CD4-positive, alpha-beta T cell (primary cell): ENCODE measurements at places on chromosomes 1 and 21.

GRCh38 chr1:2981981-2982614 lies 39.2 kb upstream of the ACTRT2 start:
- H3K27me3 ChIP-seq = no peaks in the 10 kb centered on the region
- no peak overlapping the region for H3K27ac ChIP-seq
- H3K4me3 ChIP-seq = no peak overlapping the region
- no peaks in the 10 kb centered on the region for H3K4me1 ChIP-seq
- H3K36me3 ChIP-seq = no peaks in the 10 kb centered on the region
- DNase-seq = no peak

GRCh38 chr21:29739176-29739575 lies 200.6 kb downstream of the GRIK1 start:
- H3K27me3 ChIP-seq = no peaks in the 10 kb centered on the region
- no peak for DNase-seq
- no peak overlapping the region for H3K4me3 ChIP-seq
- no peaks in the 10 kb centered on the region for H3K36me3 ChIP-seq

DNA sequence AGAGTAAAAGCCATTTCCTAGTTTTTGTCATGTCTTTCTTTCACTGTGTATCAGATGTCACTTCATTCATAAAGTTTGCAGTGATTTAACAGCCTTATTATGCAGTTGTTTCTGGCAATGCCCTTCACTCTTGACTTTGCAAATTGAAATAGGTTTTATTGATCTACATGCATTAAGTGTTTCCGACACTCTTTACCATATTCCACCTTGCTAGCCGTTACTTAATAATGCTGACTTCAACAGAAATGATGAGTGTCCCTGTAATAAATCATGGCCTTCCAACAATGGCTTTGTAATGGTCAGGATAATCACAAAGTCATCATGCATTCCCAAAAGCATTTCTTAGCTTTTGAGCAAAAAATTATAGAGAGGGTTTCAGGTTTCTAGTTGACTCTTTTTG lies 236.8 kb upstream of the FMN2 start:
- no peak overlapping the region for H3K27ac ChIP-seq
- H3K4me3 ChIP-seq = no peak overlapping the region
- H3K4me1 ChIP-seq = no peaks in the 10 kb centered on the region
- no peak for DNase-seq

DNA sequence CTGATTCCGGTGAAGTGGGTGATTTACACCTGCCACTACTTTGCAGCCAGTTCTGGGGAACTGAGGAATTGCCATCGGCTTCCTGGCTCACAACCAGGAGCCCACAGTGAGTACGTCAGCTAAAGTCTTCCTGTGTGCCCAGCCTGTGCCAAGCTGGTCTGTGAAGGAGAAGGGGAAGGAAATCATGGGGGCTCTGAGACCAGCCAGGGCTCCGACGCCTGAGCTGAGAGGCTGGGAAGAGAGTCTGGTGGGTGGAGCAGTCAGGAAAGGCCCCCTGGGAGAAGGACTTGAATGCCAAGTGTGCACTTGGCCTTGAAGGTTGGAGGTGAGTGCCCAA lies 1.2 kb downstream of the LURAP1 start:
- H3K4me3 ChIP-seq = no peak overlapping the region
- no peaks in the 10 kb centered on the region for H3K27me3 ChIP-seq
- peaks cover 13% of the 10 kb centered on the region for H3K4me1 ChIP-seq
- DNase-seq = no peak
- H3K36me3 ChIP-seq = no peaks in the 10 kb centered on the region

- no peak overlapping the region for H3K4me3 ChIP-seq
- H3K27ac ChIP-seq = no peak overlapping the region
- no peak for DNase-seq
- peaks cover 83% of the 10 kb centered on the region for H3K27me3 ChIP-seq
Measured at GRCh38 chr1:228652116-228652515, 83.2 kb upstream of the RHOU start.

- H3K27ac ChIP-seq = no peak overlapping the region
- no peak for DNase-seq
- no peak overlapping the region for H3K4me3 ChIP-seq
Measured at GRCh38 chr21:40641042-40641441, 205.9 kb downstream of the DSCAM start.

- no peaks in the 10 kb centered on the region for H3K36me3 ChIP-seq
- peaks cover 66% of the 10 kb centered on the region for H3K4me1 ChIP-seq
- DNase-seq = no peak
Measured at GRCh38 chr1:201023920-201024624, 558 bp upstream of the KIF21B start.

- no peaks in the 10 kb centered on the region for H3K4me1 ChIP-seq
- H3K4me3 ChIP-seq = no peak overlapping the region
- no peaks in the 10 kb centered on the region for H3K36me3 ChIP-seq
- no peaks in the 10 kb centered on the region for H3K27me3 ChIP-seq
- DNase-seq = no peak
Measured at GRCh38 chr1:96414598-96414997, 307.0 kb upstream of the PTBP2 start.

GRCh38 chr1:35454176-35454575 lies 103.0 kb downstream of the KIAA0319L start:
- peaks cover 44% of the 10 kb centered on the region for H3K36me3 ChIP-seq
- H3K4me3 ChIP-seq = no peak overlapping the region
- H3K27me3 ChIP-seq = no peaks in the 10 kb centered on the region
- H3K4me1 ChIP-seq = peaks cover 24% of the 10 kb centered on the region
- H3K27ac ChIP-seq = no peak overlapping the region
- peak; percentile 41 for DNase-seq

DNA sequence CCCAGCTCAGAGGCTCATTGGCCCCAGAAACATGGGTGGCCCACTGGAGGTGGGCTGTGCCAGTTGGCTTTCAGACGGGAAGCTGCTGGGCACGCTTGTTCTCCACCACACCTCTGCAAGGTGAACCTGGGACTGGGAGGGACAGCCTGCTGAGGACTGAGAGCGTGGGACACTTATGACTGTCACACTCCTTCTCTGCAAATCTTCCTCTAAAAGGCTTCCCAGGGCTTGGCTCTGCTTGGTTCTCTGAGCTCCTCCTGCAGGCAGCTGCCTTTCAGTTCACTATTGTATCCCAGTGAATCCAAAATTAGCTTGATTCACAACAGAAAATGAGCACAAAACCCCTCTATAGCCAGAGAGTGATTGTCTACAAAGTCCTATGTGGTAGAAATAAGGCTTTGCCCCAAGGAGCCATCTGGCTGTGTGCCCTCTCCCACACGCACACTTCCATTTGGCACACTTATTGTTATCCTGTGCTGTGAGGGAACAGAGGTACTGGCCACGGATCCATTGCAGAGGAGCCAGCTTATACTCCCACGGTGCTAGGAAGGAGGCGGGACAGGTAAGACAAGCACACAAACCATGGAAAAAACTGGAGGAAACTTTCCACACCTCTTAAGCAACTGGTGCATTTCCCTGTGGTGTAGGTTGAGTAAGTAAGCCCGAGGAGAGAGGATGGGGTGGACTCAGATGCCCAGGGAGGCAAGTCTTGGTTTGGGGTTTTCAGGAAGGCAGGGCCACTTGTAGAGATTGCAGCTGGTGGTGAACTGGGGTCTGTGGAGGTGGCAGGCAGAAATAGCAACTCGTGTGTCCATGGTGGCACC lies 18.9 kb upstream of the BTG2 start:
- no peaks in the 10 kb centered on the region for H3K36me3 ChIP-seq
- H3K4me3 ChIP-seq = peak overlapping the region; percentile 17
- peaks cover 63% of the 10 kb centered on the region for H3K4me1 ChIP-seq
- DNase-seq = no peak

DNA sequence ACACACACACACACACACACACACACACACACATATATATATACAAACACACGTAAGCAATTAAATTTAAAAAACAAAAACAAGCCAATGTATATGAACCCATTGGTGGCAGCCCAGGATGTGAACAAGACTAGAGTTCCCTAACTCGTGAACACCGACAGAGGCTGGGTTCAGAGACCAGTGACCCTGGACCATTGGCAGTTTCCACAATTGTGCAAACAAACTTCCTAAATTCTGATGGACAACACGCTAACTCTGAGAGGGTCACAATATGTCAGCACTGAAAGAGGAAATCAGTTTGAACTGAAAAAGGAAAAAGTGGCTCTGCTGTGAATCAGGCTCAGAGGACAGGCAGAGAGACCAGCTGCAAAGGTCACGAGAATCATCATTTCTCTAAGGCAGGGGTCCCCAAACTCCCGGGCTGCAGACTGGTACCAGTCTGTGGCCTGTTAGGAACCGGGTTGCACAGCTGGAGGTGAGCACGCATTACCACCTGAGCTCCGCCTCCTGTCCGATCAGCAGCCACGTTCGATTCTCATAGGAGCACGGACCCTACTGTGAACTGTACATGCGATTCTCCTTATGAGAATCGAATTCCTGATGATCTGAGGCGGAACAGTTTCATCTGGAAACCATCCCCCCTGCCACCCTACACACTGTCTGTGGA lies 50.5 kb upstream of the ERO1B start:
- no peak overlapping the region for H3K4me3 ChIP-seq
- no peaks in the 10 kb centered on the region for H3K36me3 ChIP-seq
- no peak overlapping the region for H3K27ac ChIP-seq
- DNase-seq = no peak
